Astrocyte (in vitro differentiated cells and primary cell): ENCODE measurements at places on chromosomes 6 and 20. TPM values are rescaled to one million over a fixed set of nuclear protein-coding genes. Genes with fewer than 3 reads are reported as not detected.

The AVP gene
- not detected in 2 replicates for total RNA-seq

The STMND1 gene
- 0.16 TPM in 1 of 2 replicates, not detected in the other for total RNA-seq

The CFAP61 gene
- total RNA-seq: not detected in 2 replicates

The ADGRF5 gene
- 0.54 and 1.1 TPM in 2 replicates for total RNA-seq

The TFAP2C gene
- 0.94 and 2.2 TPM in 2 replicates for total RNA-seq

The ZNF165 gene
- 0.48 and 0.75 TPM in 2 replicates for total RNA-seq

The POPDC3 gene
- 8.6 and 9.1 TPM in 2 replicates for total RNA-seq

The SIRPB2 gene
- not detected in 2 replicates for total RNA-seq

The RPRD1B gene
- total RNA-seq: 20.7 and 21.6 TPM in 2 replicates

The WFDC12 gene
- total RNA-seq: not detected in 2 replicates

The PREX1 gene
- total RNA-seq: 2.0 and 3.5 TPM in 2 replicates

The DCDC2 gene
- 3.2 and 4.5 TPM in 2 replicates for total RNA-seq

The GHRH gene
- not detected in 2 replicates for total RNA-seq

The CST2 gene
- 1.7 and 2.9 TPM in 2 replicates for total RNA-seq

The GPX5 gene
- 4.3 and 6.6 TPM in 2 replicates for total RNA-seq

The GSTA2 gene
- total RNA-seq: not detected in 2 replicates

The TFB1M gene
- total RNA-seq: 24.1 and 26.2 TPM in 2 replicates
